Activated CD4-positive, CD25-positive, alpha-beta regulatory T cell (primary cell): ENCODE measurements at places on chromosomes 1 and 21.
A peak's percentile ranks its signal among the peaks of the same experiment; 100 is the strongest.

GRCh38 chr1:214444182-214444939 lies 107.0 kb downstream of the PTPN14 start:
- no peak for DNase-seq

DNA sequence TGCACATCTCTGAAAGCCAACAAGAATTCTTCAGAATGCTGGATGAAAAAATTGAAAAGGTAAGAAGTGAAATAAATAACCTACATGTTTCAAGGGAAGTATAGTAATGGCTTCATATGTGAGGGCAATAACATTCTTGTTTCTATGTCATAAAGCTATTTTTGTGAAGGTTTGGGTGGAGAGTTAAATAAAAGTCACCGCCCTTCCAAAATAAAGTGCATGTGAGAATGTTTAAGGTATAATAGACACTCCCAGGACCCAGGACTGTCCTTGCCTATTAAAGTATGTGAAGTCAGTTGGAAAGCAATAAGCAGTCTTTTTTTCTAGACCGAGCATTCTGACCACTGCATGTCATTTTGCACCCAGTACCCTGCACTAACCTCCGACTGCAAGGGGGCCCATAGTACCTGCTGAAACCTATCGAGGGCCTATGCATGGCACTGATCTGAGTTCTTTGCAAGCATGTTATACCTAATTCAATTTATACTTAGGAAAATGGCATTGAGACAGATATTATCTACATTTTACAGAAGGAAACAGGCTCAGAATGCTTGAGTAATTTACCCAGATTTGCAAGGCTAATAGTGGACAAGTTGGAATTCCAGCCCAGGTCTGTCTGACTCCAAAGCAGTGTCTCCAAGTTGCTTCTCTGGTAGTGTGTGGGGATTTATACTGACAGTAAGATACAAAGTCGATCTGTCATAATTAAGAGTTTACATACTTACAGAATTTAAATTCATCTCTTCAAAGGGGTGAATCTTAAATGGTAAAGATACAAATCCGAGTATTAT lies 156.1 kb downstream of the EDEM3 start:
- no peak for DNase-seq

- no peak for DNase-seq
Observed at GRCh38 chr1:172647110-172647564, 11.8 kb upstream of the FASLG start.

DNA sequence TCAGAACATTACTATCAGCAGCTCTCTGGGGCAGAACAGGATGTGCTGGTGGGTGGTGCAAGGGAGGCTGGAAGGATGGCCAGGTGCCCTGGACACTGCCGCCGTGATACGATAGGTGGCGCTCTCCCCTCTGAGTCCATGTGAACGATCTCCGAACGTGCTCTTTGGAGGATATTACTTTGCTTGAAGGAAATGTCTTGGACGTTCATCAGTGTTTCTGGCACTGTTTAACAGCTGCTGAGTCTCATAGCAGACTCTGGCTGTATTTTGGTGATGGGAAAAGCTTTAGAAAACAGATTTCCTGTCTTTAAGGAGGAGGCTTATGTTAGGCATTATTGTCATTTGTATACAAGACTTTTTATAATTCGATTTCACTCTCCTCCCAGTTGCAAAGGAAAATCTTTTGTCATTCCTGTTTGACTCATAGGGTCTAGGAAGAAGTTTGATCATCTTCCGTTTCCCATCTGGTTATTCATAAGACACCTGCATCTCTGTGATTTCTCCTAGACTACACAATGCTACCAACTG lies 386.2 kb upstream of the ADGRL2 start:
- DNase-seq: no peak

DNA sequence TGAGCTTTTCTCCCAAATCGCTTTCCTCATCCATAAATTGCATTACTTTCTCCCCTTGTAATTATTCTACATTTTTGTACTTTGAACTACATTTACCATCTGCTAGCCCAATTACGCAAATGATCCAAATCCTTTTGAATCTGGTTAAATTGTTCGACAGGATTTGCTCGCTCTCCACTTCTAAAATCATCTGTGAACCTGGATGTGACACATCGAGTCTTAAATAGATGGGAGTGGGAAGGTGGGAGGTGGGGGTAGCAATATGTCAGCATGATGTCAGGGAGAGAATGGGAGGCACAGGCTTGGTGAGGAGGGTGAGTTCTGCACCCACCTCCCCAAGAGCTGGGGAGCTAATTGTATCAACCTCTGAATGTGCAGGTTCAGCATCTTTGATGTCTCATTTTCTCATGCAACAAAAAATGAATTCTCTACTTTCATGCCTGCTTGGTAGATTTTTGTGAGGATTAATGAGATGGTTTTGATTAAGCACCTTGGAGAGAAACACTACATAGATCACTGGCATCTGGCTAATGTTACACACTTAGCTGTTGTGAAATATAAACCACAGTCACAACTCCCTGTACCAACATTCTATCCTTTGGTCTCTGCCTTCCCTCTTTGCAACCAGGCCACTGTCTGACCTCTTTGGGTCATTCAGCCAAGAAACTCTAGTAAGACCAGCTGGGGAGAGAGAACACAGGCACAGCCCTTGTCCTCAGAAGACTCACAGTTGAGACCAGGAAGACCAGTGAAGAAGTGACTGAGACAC lies 165.1 kb downstream of the DAB1 start:
- no peak for DNase-seq

DNA sequence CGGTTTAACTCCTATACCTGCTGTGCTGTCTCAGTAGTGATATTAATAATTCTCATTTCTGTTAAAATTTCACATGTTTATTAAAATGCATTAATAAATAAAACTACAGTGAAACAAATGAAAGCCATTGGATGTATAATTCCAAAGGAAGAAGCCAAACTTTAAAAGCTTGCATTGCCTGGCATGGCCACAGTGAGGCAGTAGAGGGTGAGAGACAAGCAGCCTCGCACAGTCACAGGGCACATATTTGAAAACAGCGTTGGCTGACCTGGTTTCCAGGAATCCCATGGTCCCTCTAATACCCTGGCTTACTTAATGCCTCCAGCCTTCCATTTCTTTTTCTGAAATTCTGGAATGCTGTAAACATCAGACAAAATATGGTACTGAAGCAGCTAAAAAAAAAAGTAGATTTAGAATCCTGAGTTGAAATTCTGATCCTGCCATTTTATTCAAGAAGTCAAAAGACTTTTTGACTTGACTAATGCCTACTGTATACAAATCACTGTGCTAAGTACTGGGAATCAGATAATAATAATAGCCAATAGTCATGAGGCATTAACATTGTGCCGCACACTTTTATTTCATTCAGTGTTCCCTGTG lies 6.7 kb upstream of the RNASEL start:
- DNase-seq: peak; percentile 8

GRCh38 chr1:66446261-66447001 lies 87.5 kb upstream of the SGIP1 start:
- no peak for DNase-seq

- DNase-seq: no peak
Observed at GRCh38 chr1:81205956-81206355, 594.8 kb upstream of the ADGRL2 start.

DNA sequence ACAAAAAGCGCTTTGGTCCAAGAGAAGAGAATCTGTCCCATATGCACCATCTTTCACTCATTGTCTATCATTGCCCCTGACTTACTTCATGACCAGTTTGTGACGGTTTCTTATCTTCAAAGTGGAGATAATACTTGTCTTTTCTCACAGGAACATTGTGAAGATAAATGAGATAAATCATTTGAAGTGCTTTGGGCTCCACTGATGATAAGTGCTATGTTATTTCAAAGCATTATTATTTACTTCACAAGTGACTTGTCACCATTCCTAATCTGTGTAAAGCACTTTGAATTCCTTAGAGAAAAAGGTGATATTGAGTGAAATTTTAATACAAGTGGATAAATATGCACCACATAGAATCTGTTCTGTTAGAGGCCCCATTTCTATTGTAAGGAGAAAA lies 731.6 kb upstream of the PTBP2 start:
- no peak for DNase-seq

- no peak for DNase-seq
Observed at GRCh38 chr1:171494076-171494475, 8.7 kb downstream of the PRRC2C start.

GRCh38 chr1:23249787-23250454 lies 32.6 kb upstream of the HTR1D start:
- DNase-seq: no peak

GRCh38 chr1:35726450-35727433 lies 8.1 kb upstream of the C1orf216 start:
- peak; percentile 11 for DNase-seq

- no peak for DNase-seq
Observed at GRCh38 chr1:172117800-172118199, 276.5 kb downstream of the DNM3 start.

DNA sequence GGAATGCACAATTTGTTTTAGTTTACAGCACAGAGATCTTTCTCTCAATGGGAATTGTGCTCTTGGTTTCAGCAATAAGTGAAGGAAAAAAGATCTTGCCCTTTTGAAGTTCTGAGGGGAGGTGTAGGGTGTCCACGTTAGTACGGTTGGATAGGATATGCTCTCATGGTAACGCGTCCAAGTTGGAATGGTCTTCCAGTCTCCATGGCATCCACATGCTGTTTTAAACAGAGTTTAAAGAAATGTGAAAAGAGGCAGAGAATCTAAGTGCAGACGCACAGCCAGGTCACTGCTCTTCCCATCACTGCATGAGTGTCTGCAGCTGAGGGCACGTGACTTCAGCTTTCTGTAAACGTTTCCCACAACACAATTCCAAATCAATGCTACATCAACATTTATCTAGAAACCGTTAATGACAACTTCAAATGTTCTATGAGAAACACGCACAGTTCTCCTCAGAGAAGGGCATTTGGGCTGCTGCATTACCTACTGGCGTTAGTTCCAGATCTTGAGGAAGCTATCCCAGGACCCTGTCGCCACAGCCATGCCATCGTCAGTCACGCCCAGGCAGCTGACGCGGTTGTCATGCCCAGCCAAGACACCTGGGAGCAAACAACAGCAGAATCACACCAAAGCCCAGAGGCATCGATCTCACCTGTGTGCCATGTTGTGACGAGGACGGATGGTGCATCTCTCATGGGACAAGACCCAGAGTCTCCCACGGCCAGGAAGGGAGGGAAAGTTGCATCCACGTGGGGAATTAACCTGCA lies 8.8 kb upstream of the NADK start:
- DNase-seq: no peak

GRCh38 chr1:19512545-19512944 lies 27.2 kb upstream of the CAPZB start:
- no peak for DNase-seq

- DNase-seq: no peak
Observed at GRCh38 chr1:232641507-232641906, 11.6 kb upstream of the SIPA1L2 start.

GRCh38 chr21:28856588-28857250 lies 136.0 kb downstream of the LTN1 start:
- DNase-seq: no peak

GRCh38 chr1:69862906-69863305 lies 295.2 kb downstream of the LRRC7 start:
- DNase-seq: no peak

DNA sequence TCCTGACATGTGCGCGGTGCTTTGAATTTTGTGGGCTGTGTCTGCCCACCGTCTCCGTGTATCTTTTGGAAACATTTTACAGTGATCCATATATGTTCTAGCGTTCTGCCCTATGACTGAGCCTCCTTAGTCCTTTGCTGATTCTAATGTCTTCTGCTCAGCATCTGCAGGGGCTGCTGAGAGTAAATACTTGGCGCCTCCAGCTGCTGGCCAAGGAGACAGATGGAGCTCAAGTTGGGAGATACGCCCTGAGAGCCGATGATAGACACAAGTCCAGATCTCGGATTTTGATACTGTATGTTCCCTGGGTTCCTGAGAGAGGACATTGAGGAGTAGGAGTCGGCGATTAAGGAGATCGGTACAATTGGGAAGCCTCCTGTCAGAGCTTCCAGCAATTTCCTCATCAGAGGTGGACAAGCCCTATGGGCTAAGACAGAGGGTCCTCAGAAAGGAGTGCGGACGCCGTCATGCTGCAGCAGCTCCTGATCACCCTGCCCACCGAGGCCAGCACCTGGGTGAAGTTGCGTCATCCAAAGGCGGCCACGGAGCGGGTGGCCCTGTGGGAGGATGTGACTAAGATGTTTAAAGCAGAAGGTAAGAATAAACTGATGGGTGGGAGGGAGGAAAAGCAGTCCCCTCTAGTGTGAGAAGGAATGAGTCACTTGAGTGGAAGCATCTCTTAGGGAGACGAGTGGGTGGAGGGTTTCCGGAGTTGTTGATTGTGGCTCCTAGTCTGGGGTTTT lies 390 bp downstream of the ZFP69B start:
- DNase-seq: peak; percentile 10

DNA sequence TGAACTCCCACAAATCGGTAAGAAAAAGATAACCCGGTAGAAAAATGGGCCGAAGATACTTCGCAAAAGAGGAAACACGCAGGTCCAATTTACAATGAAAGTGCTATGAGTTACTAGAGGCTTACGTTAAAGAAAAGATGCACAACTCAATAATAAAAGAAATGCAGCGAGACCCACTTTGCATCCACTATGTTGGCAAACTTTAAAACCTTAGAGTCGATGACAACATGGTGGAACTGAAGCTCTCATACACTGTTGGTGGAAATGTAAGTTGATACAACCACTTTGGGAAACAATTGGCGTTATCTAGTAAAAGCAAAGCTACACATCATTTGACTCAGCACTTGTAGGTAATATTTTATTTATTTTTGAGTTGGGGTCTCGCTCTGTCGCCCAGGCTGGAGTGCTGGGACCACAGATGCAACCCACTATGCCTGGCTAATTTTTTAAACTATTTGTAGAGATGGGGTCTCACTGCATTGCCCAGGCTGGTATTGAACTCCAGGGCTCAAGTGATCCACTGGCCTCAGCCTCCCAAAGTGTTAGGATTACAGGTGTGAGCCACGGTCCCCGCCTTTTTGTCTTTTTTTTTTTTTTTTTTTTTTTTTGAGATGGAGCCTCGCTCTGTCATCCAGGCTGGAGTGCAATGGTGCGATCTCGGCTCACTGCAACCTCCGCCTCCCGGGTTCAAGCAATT lies 696 bp upstream of the GPATCH3 start:
- DNase-seq: no peak

GRCh38 chr1:214415131-214415530 lies 134.2 kb downstream of the SMYD2 start:
- no peak for DNase-seq

GRCh38 chr1:20261095-20261494 lies 29.6 kb upstream of the VWA5B1 start:
- no peak for DNase-seq

GRCh38 chr1:86030180-86030579 lies 126.4 kb downstream of the COL24A1 start:
- DNase-seq: no peak

GRCh38 chr1:170424346-170424745 lies 107.6 kb upstream of the GORAB start:
- no peak for DNase-seq

GRCh38 chr1:84303314-84303830 lies 1.9 kb downstream of the SAMD13 start:
- no peak for DNase-seq

GRCh38 chr1:218048828-218049420 lies 236.2 kb upstream of the RRP15 start:
- DNase-seq: no peak

DNA sequence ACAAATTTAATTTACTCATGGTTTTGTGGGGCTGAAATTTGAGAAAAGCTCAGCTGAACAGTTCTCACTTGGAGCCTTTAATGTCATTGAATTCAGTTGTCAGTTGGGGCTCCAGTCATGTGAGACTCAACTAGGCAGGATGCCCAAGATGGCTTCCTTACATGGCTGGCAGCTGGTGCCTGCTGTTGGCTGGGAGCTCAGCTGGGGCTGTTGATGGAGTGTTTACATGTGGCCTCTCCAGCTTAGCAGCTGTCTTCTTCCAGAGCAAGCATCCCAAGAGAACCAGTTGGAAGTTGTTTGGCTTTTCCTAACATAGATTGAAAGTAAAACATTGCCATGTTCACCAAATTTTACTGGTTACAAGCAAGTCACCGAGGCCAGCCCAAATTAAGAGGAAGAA lies 81.8 kb upstream of the KCNA3 start:
- DNase-seq: no peak
